ENCODE measurements at places on chromosomes 11 and 22. TPM values are rescaled to one million over a fixed set of nuclear protein-coding genes. Genes with fewer than 3 reads are reported as not detected.

APOA4 gene
- total RNA-seq, result not detected

- H3K4me1 ChIP-seq, result peaks cover 9% of the 10 kb centered on the region
- peaks cover 7% of the 10 kb centered on the region for H3K27me3 ChIP-seq
- H3K36me3 ChIP-seq, result no peaks in the 10 kb centered on the region
Measured at GRCh38 chr11:35526370-35526792, 965 bp upstream of the PAMR1 start.

DNA sequence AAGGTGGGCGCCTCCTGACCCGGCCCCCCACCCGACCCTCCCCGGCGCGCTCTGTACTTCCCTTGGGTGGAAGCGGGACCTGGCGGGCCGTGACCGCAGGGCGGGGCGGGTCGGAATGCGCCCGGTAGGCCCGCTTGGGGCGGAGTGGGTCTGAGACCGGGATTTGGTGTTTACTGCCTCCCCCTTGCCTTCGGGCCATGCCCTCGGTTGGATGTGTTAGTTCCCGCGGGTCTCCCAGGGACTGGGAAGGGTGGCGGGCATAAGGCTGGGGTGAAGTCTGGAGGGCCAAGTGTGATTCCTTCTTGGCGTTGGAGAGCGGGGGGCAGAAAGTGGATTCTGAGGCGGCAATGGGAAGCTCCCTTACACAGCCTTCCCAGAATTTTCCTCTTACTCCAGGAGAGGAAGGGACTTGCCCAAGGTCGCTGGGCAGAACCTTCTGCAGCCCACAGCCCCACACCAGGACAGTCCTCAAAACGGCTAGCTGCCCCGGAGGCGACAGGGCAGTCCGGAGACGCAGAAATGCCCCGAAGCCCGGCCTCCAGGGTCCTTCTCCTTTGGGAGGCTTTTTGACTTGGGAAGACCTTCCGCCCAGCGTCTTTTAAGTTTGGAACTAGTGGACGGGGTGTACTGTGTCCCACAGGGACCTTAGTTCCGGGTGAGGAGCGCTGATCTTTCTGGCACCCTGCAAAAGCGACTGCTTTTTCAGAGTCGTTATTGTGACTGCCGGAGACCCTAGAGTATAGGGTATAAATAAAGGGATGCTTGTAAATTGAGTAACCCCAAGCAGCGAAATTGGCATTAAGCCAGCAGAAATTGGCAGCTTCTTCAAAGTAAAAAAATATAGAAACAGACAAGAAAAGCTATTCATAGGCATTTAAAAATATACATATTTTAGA, 647 bp downstream of the SWAP70 start:
- H3K36me3 ChIP-seq, result no peaks in the 10 kb centered on the region
- DNase-seq, result peak; percentile 62
- H3K4me1 ChIP-seq, result peaks cover 12% of the 10 kb centered on the region
- H3K27me3 ChIP-seq, result no peaks in the 10 kb centered on the region
- H3K4me3 ChIP-seq, result peak overlapping the region; percentile 86
- H3K27ac ChIP-seq, result peak overlapping the region; percentile 93

DNA sequence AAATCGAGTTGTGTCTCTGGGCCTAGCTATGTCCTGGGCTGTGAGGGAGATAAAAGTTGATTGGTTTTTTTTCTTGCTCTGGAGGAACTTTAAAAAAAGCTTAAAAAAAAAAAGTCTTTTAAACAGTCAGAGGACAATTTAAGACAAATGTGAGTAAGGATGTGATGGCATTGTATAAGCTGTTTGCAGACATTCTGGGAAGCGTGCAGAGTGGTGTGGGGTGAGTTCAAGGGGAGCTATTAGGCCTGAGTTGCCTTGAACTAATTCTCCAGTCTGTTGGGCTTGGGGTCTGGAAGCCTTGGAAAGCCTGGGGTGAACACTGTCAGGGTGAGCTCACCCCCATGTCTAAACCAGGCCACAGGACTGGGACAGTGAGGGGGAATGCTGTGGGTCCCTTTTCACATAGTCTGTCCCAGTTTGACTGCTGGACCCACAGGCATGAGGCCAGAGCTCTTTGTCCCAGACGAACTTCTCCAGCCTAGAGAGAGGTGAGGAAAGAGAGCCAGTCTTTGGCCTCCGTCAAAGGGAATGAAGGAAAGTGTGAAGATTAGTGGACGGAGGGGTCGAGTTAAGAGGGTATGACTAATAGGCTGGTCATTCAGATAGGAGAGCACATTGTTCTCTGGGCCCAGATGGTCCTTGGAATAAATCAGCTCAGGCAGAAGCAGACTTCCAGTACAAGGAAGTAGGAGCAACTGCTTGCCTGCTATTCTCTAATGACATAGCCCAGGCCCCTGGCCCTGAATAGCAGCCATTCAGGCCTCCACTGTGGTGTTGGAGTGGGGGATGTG, 76.4 kb upstream of the NNMT start:
- peaks cover 57% of the 10 kb centered on the region for H3K4me1 ChIP-seq
- no peak overlapping the region for H3K4me3 ChIP-seq
- no peaks in the 10 kb centered on the region for H3K36me3 ChIP-seq
- no peaks in the 10 kb centered on the region for H3K27me3 ChIP-seq
- peak overlapping the region; percentile 33 for H3K27ac ChIP-seq
- DNase-seq, result peak; percentile 85

- no peak for DNase-seq
- H3K36me3 ChIP-seq, result peaks cover 22% of the 10 kb centered on the region
- no peak overlapping the region for H3K4me3 ChIP-seq
- H3K27ac ChIP-seq, result no peak overlapping the region
Measured at GRCh38 chr11:113345978-113346377, 31.6 kb downstream of the TTC12 start.

GRCh38 chr11:71372693-71373657, 75.2 kb downstream of the DHCR7 start:
- H3K4me1 ChIP-seq, result no peaks in the 10 kb centered on the region
- no peaks in the 10 kb centered on the region for H3K36me3 ChIP-seq
- DNase-seq, result no peak
- H3K27me3 ChIP-seq, result no peaks in the 10 kb centered on the region

OR51I1 gene
- not detected for total RNA-seq

DNA sequence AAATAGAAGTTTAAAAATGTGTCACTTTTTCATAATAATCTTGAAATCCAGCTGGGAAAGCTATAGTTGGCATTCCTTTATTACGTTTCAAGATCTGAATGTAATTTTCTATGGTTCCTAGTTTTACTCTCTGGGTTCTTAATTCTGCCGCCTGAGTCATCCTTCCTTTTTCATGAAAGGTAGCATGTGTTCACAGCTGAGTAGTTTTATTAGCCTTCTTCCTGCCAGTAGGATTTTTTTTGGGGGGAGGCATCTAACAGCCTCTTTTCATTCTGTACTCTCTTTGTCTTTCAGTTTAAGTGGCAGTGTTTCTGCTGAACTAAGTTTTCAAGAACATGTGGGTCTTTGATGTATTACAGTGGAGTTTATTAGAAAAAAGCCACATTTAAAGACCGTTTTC, 36.5 kb downstream of the OR2AG2 start:
- no peaks in the 10 kb centered on the region for H3K4me1 ChIP-seq
- no peaks in the 10 kb centered on the region for H3K27me3 ChIP-seq
- H3K4me3 ChIP-seq, result no peak overlapping the region
- H3K36me3 ChIP-seq, result no peaks in the 10 kb centered on the region
- no peak overlapping the region for H3K27ac ChIP-seq
- DNase-seq, result no peak

KRTAP5-1 gene
- not detected for total RNA-seq

DNA sequence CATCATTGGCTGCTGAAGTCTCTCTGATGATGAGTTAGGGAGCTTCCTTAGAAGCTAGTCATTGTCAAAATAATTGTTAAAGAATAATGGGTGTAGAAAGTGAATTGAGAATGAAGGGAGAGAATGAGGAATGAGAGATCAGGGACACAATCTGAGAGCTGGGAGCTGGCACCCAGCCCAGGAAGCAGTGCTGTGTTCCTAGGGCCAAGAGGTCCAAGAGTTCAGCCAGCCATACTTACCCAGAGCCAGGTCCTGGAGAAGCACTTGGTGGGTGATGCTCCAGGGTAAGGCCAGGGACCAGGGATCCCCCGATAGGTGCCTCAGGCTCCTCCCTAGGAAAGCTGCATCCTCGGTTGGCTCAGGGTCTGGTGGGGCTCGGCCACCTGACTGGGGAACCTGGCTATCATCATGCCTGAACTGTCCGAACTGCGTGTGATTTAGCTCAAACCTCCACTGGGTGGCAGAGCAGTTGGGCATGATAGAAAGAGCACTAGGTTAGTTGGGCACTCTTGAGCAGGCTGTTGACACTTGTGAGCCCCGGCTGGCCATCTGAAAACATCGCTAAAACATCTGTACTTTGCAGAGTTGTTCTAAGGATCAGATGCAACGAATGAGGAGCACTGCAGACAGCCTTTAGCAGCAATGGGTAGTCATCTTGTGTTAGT, 123.9 kb upstream of the NCAM1 start:
- no peaks in the 10 kb centered on the region for H3K36me3 ChIP-seq
- H3K4me3 ChIP-seq, result no peak overlapping the region
- no peaks in the 10 kb centered on the region for H3K27me3 ChIP-seq
- DNase-seq, result no peak

HPX gene
- total RNA-seq, result 2.0 TPM

DNA sequence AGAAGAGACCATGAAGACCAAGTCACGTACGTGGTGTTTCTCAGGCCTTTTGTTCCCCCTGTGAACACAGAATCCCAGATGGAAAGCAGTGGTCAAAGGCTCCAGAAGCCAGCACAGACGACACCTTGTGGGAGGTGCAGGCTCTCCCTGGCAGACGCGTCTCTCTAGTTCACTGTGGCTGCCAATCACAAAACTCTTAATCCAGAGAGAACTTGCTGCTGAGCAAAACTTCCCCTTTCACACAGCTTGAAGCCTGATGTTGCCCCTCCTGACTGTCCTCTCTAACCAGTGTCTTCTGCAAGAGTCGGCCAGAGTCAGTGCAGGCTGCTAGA, 67.1 kb downstream of the PIWIL3 start:
- no peaks in the 10 kb centered on the region for H3K4me1 ChIP-seq
- no peaks in the 10 kb centered on the region for H3K27me3 ChIP-seq
- no peak overlapping the region for H3K27ac ChIP-seq
- H3K36me3 ChIP-seq, result no peaks in the 10 kb centered on the region
- H3K4me3 ChIP-seq, result no peak overlapping the region
- no peak for DNase-seq

GRCh38 chr11:2223153-2223794, 47.1 kb downstream of the ASCL2 start:
- H3K36me3 ChIP-seq, result no peaks in the 10 kb centered on the region
- no peaks in the 10 kb centered on the region for H3K4me1 ChIP-seq
- no peak overlapping the region for H3K4me3 ChIP-seq
- no peak for DNase-seq
- H3K27me3 ChIP-seq, result no peaks in the 10 kb centered on the region

GRCh38 chr11:134749040-134749839, 337.2 kb upstream of the B3GAT1 start:
- no peak overlapping the region for H3K4me3 ChIP-seq
- no peak for DNase-seq
- H3K27me3 ChIP-seq, result no peaks in the 10 kb centered on the region
- H3K27ac ChIP-seq, result no peak overlapping the region

DNA sequence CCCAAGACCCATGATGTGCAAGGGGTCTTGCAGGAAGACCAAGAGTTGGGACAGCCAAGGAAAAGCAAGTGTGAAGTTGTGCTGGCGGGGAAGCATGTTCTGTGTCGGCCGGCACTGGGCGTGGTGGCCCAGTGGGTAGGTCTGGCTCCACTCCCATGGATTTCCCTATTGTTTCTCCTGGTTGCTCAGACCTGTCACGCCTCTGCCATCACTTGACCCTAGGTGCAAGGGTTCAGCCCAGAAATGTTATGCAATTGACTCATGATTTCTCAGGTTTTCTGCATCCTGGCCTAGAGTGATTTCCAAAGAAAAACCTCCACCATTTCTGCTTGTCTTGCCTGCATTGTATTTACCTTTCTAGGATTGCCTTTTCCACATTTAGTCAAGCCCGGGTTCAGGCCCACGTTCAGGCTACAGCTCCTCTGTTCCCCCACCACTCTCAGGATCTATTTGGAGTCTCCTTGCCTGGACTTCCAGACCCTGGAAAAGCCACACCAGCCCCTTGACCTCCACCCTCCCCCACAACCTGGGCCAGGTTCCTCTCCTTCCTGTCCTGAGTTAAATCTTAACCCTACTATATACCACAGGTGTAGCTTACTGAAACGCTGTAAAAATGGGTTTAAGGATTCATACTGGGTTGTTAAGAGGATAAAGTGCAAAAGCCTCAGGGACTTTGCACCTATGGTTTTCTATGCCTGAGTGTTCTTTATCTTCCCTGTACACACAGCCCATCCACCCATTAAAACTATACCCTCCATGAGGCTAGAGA, 17.5 kb upstream of the FOLR1 start:
- DNase-seq, result no peak
- no peaks in the 10 kb centered on the region for H3K27me3 ChIP-seq
- no peaks in the 10 kb centered on the region for H3K36me3 ChIP-seq
- no peak overlapping the region for H3K4me3 ChIP-seq
- H3K4me1 ChIP-seq, result no peaks in the 10 kb centered on the region

GRCh38 chr11:24082860-24083259, 414.0 kb upstream of the LUZP2 start:
- H3K4me1 ChIP-seq, result no peaks in the 10 kb centered on the region
- no peak for DNase-seq
- no peak overlapping the region for H3K4me3 ChIP-seq
- H3K27me3 ChIP-seq, result no peaks in the 10 kb centered on the region
- no peaks in the 10 kb centered on the region for H3K36me3 ChIP-seq

DNA sequence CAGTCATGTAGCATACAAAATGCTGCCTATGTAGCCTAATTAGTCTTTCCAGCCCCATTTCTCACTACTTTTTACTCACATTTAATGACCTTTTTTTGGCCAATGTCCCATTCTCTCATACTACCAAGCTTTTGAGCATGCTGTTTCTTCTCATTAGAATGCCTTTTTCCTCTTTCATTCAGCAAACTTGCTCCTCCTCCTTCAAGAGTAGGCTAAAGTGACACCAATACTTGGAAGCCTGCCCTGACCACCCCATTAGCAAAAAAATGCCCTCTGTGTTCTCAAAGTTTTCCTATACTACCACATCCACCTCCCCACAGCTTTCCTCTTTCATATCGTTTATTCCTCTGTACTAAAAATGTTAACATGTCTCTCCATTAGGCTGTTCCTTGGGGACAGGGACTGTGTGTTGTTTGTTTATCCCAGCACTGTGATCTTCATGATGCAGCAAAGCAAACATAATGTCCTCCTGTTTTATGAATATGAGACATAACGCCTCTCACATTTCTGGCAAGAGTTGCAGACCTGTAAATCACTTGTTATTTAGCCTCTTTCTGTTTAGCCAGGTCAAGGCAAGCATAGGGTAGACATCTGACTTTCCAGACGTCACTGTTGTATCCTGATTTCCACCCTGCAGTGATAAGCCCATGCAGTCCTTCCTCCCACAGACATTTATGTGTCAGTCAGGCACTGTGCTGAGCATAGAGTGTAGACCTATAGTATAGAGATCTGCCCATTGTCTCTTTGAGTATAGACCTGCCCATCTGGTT, 62.0 kb upstream of the UCP3 start:
- H3K27ac ChIP-seq, result peak overlapping the region; percentile 49
- H3K36me3 ChIP-seq, result peaks cover 23% of the 10 kb centered on the region
- no peaks in the 10 kb centered on the region for H3K27me3 ChIP-seq
- peaks cover 19% of the 10 kb centered on the region for H3K4me1 ChIP-seq

SLC25A1 gene
- 99.7 TPM for total RNA-seq

GRCh38 chr11:57216463-57216862, 20.6 kb downstream of the APLNR start:
- no peaks in the 10 kb centered on the region for H3K27me3 ChIP-seq
- no peak for DNase-seq
- no peak overlapping the region for H3K27ac ChIP-seq
- no peak overlapping the region for H3K4me3 ChIP-seq
- no peaks in the 10 kb centered on the region for H3K4me1 ChIP-seq
- no peaks in the 10 kb centered on the region for H3K36me3 ChIP-seq

PIK3IP1 gene
- 70.3 TPM for total RNA-seq

Measured in adrenal gland (tissue), 19 donors.